ENCODE measurements at places on chromosomes 5 and 9.

DNA sequence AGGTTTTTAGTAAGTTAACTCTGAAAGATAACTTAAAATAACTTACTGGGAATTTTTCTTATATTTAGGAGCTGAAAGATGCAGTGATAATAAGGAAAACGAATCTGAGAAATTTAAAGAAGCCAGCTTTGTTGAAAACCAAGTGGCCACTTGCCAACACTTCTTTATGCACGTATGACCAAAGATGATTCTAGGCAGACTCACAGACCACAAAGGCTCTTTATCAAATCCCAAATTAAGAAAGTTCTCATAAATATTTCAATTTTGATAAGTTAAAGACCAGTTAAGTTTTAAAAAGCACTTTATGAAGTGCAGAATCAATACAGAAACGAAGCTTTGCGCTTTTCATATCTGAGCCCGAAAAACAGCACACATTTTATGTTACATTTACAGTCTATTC lies 1.5 kb downstream of the AFF4 start:
- no peak for DNase-seq

- DNase-seq: no peak
Measured at GRCh38 chr5:143986516-143987212, 174.7 kb downstream of the HMHB1 start.

DNA sequence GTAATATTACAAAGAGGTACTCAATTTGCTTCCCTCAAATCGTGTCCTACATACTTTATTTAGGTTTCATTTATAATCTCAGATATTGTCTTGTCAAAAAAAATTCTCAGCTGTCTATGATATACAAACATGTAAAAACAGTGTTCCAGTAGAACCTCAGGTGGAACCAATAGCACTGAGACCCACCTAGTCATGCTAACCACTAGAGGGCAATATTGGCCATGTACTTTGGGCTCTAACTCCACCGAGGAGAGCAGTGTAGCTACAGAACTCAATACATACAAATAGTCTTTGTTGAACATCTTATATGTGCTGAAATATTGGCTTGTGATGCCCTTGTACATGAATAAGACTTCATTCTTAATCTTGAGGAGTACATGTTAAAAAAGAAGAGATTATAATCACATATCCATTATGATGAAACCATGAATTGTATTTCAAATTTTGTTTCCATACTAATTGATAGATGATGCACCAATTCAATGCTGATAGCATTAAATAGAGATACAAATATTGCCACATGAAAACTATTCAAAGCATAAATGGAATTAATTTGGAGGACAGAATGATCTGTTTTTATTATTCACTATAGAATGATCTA lies 71.2 kb upstream of the CNTLN start:
- no peak for DNase-seq

- no peak for DNase-seq
Measured at GRCh38 chr5:2286250-2286649, 403.5 kb upstream of the IRX4 start.

GRCh38 chr5:133247151-133247709 lies 195.4 kb downstream of the HSPA4 start:
- no peak for DNase-seq

- no peak for DNase-seq
Measured at GRCh38 chr5:76947082-76947503, 5.8 kb upstream of the CRHBP start.

Data from SK-N-MC (cell line).